ENCODE measurements at places on chromosomes 6 and 20. TPM values are rescaled to one million over a fixed set of nuclear protein-coding genes. Genes with fewer than 3 reads are reported as not detected.

CST2 gene
- not detected for polyA plus RNA-seq

SYCP2L gene
- 0.44 TPM for polyA plus RNA-seq

CCN5 gene
- polyA plus RNA-seq = not detected

PTGIS gene
- polyA plus RNA-seq = not detected

THBS2 gene
- 430 TPM for polyA plus RNA-seq

FERMT1 gene
- polyA plus RNA-seq = 312 TPM

ZSCAN23 gene
- polyA plus RNA-seq = 2.1 TPM

PRR18 gene
- polyA plus RNA-seq = not detected

TAAR8 gene
- polyA plus RNA-seq = not detected

KIAA0408 gene
- not detected for polyA plus RNA-seq

ADGB gene
- polyA plus RNA-seq = not detected

- DNase-seq = no peak
Observed at GRCh38 chr6:150876598-150876997, 11.1 kb downstream of the MTHFD1L start.

DNA sequence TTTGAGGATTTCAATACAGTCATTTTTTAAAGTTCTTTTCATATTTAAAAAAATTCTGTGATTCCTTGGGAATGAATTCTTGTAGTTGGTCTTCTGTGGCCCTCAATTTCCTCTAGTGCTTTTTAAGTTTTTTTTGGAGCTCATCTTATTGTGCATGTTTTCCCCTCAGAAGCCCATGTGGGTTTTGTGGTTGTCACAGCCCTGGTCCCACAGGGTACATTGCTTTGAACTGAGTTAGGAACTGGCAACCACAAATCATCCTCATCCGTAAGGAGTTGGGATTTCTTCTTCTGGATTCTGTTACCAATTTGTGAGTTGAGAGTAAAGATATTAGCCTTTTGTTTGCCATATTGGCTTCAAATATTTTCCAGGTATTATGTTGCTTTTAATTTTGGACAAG is 89.9 kb downstream of the AKAP7 start:
- DNase-seq = no peak

- no peak for DNase-seq
Observed at GRCh38 chr20:49668181-49668877, 45.3 kb downstream of the B4GALT5 start.

DNA sequence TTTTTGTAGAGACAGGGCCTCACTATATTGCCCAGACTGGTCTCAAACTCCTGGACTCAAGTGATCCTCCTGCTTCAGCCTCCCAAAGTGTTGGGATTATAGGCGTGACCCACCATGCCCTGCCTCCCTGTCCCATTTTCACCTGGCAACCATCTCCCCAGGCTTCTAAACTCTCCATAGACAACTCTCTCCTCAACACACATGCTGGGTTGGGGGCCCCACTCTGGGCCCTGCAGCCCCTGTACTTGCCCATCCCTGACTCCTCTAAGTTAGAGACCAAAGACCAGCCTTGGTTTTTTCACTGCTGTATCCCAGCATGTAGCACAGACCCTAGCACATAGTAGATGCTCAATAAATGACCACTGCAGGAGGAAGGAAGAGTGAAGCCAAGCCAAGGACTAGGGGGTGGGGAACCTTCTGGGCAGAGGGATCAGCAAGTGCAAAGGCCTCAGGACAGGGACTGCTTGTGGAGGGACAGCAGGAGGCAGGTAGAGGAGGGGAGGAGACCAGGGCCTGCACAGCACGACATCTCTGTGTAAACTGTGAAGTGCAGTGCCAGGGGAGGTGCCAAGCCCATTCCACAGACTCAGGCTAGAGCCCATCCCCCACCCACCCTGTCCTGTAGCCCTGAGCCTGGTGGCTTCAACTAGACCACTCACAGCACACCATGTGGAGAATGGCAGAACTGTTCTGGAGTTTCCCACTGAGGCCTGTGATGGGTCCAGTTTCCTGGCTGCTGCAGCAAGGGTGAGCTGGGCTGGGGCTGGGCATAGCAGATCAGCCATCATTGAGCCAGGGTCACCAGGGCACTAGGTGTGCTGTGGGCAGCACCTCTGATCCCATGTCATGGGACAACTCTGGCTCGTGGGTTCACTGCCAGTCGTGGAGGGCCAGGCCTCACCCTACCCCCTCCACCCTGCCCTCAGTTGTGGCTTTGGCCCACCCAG is 3.4 kb upstream of the SRC start:
- no peak for DNase-seq

GRCh38 chr6:97687916-97688315 is 404.9 kb upstream of the MMS22L start:
- no peak for DNase-seq

- no peak for DNase-seq
Observed at GRCh38 chr6:32047539-32047854, 9.3 kb downstream of the CYP21A2 start.

DNA sequence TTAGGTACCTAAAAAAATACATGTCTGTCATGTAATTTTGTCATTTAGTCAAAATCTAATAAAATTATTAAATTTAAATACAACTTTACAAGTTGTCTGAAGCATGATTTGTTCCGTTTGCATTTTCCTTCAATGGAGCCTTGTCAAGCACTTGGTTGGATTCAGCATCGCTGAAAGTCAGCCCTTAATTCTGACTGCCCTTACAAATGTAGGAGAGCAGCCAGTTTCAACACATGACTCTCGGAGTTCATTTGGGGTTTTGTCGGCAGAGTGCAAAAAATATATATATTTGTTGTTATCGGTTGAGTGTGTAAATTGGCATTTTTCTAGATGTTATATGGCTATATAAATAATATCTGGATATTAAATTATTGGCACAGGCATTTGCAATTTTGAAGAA is 180.6 kb downstream of the RPS12 start:
- no peak for DNase-seq

- no peak for DNase-seq
Observed at GRCh38 chr20:1489764-1490436, 1.3 kb downstream of the SIRPB2 start.

DNA sequence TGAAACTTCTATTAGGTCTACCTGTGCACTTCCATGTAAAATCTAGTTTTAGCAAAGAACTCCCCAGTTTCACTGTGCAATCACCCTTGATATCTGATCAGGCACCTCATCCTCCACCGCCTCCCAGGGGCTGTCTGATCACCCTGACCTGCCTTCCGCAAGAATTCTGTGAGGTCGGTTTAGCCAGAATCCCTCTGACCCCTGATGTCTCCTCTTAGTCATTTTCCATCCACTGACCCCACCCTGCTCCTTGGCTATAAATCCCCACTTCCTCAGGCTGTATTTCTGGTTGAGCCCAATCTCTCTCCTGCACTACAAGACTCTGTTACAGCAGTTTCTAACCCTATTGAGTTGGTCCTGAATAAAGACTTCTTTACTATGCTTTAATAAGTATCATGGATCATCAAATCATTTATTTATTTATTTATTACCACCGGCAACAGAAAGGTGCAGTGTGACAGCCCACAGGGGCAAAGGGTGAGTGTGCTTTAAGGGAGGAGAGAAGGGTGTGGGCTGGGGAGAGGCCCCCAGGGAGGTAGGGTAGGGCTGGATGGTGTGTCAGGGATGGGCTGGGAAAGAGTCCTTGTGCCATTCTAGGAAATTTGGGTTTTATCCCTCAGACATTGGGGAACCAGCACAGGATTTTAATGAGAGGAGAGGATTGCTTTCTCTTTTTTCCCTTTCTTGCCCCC is 11.2 kb upstream of the SERPINB6 start:
- DNase-seq = no peak

DNA sequence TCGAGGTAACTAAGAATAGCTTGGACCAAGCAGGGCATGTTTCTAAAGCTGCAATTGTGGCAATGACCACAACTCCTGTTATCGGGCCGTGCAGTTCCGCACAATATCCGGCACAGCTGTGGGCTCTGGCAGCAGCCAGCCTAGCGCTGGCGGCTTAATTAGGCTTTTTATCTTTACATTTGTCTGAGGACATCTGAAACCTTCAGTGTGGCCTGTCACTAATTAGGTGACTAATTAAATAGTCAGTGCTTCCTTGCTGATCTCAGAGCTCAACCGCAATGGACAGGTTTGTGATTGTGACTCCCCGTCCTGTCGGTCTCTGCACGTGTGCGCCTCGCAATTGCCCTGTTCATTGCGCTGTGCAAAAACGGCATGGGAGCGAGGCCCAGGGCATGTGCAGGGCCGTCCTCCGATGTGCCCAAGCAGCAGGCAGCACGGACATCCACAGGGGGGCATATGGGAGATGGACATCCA is 134.8 kb upstream of the INSM1 start:
- DNase-seq = no peak

DNA sequence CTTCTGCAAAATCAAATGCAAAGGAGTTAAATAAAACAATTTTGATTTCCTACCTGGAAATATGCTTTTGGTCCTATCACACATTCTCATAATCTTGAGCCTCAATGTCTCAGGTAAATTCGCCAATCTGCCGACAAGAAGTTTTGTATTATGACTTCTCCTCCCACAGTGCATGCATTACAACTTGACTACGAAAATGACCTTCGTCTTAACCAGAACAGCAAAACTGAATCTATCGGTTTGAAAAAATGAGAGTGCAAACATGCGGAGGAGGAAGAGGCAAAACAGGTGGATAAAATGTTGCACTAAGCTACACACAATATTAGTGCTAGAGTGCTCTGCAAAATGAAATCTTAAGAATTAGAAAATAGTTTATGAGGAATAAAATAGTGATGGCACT is 43.4 kb downstream of the HIVEP2 start:
- DNase-seq = no peak

GRCh38 chr6:40822619-40823018 is 216.4 kb downstream of the UNC5CL start:
- no peak for DNase-seq

GRCh38 chr20:45983279-45983743 is 11.3 kb upstream of the ZNF335 start:
- DNase-seq = no peak

GRCh38 chr6:151293688-151294016 is 53.9 kb downstream of the AKAP12 start:
- DNase-seq = no peak

DNA sequence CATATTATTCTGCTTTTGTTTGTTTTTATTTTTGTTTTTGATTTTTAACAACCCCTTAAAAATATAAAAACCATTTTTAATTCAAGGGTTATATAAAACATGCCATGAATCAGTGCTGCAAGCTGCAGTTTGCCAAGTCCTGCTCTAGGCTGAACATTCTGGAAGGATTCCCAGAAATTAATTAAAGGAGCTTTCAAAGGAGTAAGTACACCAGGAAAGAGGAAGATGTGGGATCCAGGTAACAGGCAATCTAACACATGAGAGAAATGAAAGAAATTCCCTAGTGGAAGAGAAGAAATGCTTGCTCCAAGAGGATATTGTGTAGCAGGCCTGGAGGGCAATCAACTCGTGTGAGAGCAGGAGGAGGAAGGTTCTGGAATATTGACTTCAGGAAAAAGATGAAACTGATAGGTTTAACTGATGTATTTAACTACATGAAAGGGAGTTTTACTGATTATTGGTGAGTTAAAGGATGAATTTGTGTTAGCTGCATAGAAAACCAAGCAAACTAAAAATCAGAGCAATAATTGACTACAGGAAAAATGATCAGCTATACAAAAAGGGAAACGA is 146.0 kb upstream of the PHACTR1 start:
- DNase-seq = no peak

DNA sequence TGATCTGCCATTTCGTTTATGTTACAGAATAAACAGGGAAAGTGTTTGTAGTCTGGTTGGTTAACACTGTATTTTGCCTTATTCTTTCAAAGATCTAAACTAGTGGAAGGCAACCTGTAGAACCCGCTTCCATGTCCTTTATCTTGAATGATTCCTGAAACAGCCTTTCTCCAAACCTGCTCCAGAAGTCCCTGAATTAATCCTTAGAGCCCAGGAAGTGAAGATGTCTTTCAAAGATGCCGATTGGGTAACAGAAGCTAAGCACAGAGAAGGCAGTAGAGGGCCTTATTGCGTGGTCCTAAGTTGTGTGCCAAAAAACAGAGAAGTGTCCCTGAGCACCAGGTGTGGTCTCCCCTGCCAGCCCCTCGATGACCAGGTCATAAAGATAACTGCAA is 19.2 kb upstream of the ZSCAN16 start:
- DNase-seq = no peak

DNA sequence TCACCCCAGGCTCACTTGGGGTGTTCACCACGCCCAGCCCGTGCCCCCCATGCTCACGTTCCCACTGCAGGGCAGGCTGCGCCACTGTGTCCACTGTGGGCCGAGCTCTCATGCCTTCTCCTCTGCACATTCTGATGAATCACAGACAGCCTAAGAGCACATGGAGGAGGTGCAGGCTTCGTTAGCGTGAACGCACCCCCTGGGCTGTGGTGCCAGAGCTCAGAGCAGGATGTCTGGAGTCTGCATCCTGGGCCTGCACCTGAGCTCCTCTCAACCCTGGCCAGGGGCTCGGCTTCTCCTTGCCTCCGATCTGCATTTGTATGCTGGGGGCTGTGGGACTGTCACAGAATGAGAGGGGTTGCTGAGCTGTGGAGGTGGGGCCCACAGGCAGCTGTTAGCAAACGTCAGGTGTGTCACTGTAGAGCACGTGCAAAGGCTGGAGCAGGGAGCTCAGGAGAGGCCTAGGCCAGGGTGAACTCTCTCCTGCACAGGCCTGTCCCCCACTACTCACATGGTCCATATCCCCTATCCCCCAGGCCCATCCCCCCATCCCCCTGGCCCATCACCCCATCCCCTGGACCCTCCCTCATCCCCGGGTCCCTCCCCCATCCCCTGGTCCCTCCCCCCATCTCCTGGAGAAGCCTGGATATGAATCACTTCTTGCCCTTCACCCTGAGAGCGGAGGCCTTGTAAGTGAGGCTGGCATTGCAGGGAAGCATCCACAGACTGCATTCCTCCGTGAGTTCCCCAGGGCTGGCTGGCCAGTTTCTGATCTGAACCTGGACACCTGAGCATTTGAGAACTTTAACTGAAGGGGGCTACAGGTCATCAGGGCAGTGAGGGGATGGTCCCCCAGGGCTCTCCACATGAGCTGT is 309.5 kb downstream of the TAF4 start:
- DNase-seq = no peak

DNA sequence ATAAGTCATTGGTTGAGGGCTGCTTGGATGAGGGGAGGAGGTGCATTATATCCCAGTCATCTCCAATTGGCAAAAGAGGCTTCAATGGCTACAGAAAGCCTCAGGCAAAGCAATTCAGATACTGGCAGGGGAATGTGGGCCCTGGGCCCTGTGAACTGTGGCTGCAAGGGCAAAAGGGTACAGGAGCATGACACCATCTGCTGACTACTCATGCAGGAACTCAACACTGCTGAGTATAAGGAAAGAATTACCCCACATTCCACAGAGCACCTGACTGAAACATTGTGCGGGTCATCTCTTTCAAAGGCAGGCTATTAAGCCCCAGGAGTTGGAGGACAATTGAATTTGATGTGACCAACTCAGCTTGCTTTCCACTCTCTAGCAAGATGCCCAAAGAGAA is 92.1 kb upstream of the SPTLC3 start:
- no peak for DNase-seq
